SK-N-SH (cell line): ENCODE measurements at places on chromosomes 2 and 18. TPM values are rescaled to one million over a fixed set of nuclear protein-coding genes. Genes with fewer than 3 reads are reported as not detected.

GRCh38 chr2:113039719-113040118, 12.9 kb downstream of the IL36B start:
- no peaks in the 10 kb centered on the region for H3K36me3 ChIP-seq
- no peaks in the 10 kb centered on the region; the same call in 1 of the 2 replicates for H3K27me3 ChIP-seq
- H3K4me1 ChIP-seq = no peaks in the 10 kb centered on the region
- no peak overlapping the region for H3K4me3 ChIP-seq
- H3K27ac ChIP-seq = no peak overlapping the region
- DNase-seq = no peak

DNA sequence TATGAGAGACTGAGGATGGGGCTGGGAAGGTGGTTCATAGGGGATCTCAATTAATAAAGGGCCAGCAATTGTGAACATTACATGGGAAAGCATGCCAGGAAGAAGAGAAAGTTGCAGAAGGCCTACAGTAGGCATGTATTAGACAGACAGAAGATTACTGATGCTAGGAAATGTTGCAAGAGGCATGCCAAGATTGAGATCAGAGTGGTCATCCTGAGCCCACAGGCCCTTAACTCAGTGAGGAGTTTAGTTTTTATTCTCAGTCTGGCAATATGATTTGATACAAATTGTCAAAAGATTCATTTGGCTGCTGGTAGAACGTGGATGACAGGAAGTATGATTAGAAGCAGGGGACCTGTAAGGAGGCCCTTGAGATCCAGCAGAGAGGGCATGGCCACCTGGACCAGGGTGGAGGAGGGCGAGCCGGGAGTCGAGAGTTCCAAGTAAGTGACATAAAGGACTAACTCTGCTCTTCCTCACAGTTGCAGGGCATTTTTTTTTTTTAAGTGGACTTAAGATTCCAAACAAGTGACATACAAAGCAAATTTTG, 54.9 kb downstream of the EPHA4 start:
- no peak overlapping the region for H3K4me3 ChIP-seq
- H3K4me1 ChIP-seq = no peaks in the 10 kb centered on the region
- H3K27ac ChIP-seq = no peak overlapping the region
- H3K27me3 ChIP-seq = no peaks in the 10 kb centered on the region
- DNase-seq = no peak

Gene PLCD4
- 8.5 and 11.0 TPM in 2 replicates for polyA plus RNA-seq

Gene CDH20
- polyA plus RNA-seq = 1.1 TPM in 2 replicates

Gene SERPINB3
- polyA plus RNA-seq = 0.07 TPM in 1 of 2 replicates, not detected in the other

- peaks cover 10% of the 10 kb centered on the region; the same call in 1 of the 2 replicates for H3K4me1 ChIP-seq
- H3K27ac ChIP-seq = no peak overlapping the region
- H3K36me3 ChIP-seq = no peaks in the 10 kb centered on the region
- no peaks in the 10 kb centered on the region for H3K27me3 ChIP-seq
Measured at GRCh38 chr18:23688528-23688927, 725 bp upstream of the LAMA3 start.

DNA sequence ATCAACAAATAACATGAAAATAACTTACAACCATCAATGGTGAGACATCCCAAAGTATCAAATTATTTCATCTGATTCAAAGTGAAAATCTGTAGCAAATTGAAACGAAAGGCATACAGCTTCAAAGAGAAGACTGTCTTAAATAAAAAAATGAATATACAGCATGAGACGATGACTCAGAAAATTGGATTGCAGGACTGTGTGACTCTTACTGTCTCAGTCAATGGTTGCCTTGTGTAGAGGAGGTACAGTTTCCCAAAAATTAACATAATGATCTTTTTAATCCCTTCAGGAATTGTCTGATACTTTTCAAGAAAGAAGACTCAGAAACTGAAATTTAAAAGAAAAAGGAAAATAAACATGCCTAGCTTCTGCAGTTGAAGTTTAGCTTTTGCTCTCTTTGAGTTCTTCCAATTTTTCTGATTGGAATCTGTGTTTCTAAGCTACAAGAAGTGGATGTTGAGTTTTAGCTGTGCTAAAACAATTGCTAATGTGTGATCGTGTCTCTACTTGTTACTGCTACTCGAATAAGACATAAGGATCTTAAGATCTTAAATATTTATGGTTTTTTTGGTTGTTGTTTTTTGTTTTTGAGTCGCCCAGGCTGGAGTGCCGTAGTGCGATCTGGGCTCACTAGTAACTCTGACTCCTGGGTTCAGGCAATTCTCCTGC, 41.1 kb upstream of the EPB41L3 start:
- no peaks in the 10 kb centered on the region for H3K4me1 ChIP-seq
- no peaks in the 10 kb centered on the region for H3K27me3 ChIP-seq
- H3K4me3 ChIP-seq = no peak overlapping the region
- H3K36me3 ChIP-seq = no peaks in the 10 kb centered on the region

Gene RASGRP3
- polyA plus RNA-seq = 72.5 and 152 TPM in 2 replicates

DNA sequence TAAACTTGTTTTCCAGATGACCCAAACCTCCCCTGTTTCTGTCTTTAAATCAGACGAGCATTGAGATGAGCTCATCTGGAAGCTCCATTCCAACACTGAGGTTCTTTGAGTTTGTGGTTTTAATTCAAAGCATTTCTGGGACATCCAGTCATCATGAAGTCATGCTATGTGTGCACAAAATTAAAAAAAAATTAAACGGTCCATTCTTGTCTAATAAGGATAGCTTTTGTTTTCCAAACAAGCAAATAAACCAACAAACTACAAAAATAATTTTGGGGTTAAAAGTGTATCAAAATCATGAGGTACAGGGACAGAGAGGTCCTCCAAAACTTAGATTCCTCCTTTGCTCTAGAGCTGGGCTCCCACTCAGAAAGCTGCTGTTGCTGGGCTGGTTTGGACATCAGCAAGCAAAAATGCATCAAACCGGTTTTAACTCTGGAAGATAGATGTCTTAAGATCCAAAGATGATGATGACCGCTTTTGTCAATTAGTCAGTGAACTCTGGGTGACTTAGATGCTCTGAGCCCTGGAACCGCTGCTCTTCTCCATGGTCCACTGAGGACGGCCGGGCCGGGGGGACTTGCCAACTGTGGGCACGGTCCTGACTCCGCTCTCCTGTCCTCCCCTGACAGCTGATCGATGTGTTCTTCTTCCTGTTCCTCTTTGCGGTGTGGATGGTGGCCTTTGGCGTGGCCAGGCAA, 65.4 kb downstream of the TRPM8 start:
- H3K4me3 ChIP-seq = no peak overlapping the region
- H3K4me1 ChIP-seq = no peaks in the 10 kb centered on the region; the same call in none of the 2 replicates

DNA sequence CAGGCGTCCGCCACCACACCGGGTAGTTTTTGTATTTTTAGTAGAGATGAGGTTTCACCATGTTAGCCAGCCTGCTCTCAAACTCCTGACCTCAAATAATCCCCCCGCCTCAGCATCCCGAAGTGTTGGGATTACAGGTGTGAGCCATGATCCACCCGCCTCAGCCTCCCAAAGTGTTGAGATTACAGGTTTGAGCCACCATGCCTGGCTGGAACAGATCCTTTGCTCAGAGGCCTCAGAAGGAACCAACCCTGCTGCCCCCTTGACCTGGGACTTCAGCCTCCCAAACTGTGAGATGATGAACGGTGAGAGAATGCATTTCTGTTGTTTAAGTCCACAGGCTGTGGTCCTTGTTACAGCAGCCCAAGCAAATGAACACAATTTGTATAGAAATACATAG, 67.0 kb downstream of the NCAPH start:
- peaks cover 3% of the 10 kb centered on the region; the same call in 1 of the 2 replicates for H3K4me1 ChIP-seq
- no peak for DNase-seq
- H3K27me3 ChIP-seq = no peaks in the 10 kb centered on the region
- H3K4me3 ChIP-seq = no peak overlapping the region
- no peaks in the 10 kb centered on the region for H3K36me3 ChIP-seq

DNA sequence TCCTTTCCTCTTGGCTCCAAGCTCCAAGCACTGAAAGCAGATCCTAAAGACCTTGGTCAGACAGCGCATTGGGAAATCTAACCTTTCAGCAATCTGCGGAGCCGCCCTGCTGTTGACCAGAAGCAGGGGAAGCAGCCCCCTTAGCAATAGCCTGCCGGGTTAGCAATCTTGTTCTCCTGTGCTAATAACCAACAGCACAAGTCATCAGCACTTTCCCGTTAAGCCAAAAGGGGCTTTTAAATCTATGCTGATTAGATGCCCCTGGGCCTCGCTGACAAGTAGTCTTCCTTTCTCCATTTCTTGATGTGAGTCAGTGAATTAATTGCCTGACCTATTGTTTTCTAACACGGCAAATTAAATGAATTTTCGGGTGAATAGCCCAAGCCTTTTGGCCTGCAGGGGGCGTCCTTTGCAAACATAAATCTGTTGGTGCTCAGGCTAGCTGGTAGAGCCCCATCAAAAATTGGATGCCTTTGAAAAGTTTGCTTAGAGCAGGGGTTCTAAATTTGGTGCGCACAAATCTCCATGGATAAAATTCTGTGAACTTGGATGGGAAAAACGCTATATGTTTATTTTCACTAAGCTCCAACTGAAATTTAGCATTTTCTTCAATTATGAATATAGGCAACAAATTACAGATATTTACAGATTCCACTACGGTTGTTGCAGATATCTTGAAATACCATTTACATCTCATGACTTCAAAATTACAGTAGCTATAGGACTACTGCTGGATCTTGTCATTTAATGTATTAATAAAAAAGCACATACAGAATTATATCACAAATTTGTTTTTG, 24.6 kb downstream of the MAIP1 start:
- H3K27me3 ChIP-seq = no peaks in the 10 kb centered on the region
- H3K36me3 ChIP-seq = no peaks in the 10 kb centered on the region
- H3K4me3 ChIP-seq = peak overlapping the region; percentile 12; the same call in 1 of the 2 replicates
- DNase-seq = peak; percentile 52
- peaks cover 8% of the 10 kb centered on the region; the same call in 1 of the 2 replicates for H3K4me1 ChIP-seq

DNA sequence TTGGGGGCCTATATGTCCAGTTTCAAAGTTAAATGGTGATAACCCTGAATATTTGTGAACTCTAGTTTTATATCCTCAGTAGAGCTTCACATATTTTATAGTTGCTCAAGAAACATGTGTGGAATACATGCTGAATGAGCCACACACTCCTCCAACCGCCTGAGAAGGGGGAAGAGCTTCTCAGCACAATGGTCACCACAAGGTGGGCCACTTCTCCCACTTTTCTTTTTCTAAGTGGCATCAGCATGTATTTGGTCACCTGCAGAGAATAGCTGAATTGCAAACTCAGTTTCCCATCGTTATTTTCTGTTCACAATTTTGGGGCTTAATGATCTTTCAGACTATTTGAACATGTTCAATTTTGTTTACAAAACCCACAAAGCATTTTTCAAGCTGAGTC, 340.5 kb downstream of the PARD3B start:
- peaks cover 7% of the 10 kb centered on the region; the same call in 1 of the 2 replicates for H3K4me1 ChIP-seq
- no peak overlapping the region for H3K27ac ChIP-seq
- H3K27me3 ChIP-seq = no peaks in the 10 kb centered on the region
- DNase-seq = no peak

- no peak overlapping the region for H3K4me3 ChIP-seq
- no peaks in the 10 kb centered on the region for H3K27me3 ChIP-seq
- H3K36me3 ChIP-seq = no peaks in the 10 kb centered on the region
- no peak for DNase-seq
Measured at GRCh38 chr18:68323921-68324320, 391.0 kb downstream of the TMX3 start.
